Stimulated activated CD8-positive, alpha-beta memory T cell treated with anti-CD3 and anti-CD28 coated beads, Interleukin-4, amount 100 ng/mL, for 4 hours (primary cell): ENCODE measurements at places on chromosomes 6 and 20.

GRCh38 chr6:26251354-26252076, 113.5 kb upstream of the BTN3A2 start:
- no peak for DNase-seq

GRCh38 chr6:53300656-53301551, 47.8 kb downstream of the ELOVL5 start:
- no peak for DNase-seq

DNA sequence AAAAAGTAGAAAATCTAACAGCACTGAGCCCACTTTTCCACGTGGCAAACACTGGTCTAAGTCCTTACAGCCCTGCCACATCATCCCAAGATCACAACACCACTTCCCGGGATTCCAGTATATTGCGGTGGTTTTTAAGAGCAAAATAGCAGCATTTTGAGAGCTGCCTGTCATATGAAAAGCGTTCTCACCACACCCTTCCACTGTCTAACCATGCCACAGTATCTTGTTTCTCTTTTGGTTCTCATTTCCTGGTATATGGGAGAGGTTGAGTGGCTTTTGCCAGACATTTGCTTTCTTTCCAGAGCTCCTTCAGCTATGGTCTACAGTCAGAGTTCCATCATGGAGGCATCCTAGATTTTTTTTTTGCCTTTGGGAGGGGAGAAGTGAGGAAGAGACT, 243.0 kb downstream of the TSHZ2 start:
- no peak for DNase-seq

GRCh38 chr20:61965606-61966491, 99.8 kb downstream of the TAF4 start:
- no peak for DNase-seq

GRCh38 chr20:45183084-45183483, 8.4 kb downstream of the PI3 start:
- DNase-seq = no peak
